ENCODE measurements at places on chromosomes 13 and 19.

DNA sequence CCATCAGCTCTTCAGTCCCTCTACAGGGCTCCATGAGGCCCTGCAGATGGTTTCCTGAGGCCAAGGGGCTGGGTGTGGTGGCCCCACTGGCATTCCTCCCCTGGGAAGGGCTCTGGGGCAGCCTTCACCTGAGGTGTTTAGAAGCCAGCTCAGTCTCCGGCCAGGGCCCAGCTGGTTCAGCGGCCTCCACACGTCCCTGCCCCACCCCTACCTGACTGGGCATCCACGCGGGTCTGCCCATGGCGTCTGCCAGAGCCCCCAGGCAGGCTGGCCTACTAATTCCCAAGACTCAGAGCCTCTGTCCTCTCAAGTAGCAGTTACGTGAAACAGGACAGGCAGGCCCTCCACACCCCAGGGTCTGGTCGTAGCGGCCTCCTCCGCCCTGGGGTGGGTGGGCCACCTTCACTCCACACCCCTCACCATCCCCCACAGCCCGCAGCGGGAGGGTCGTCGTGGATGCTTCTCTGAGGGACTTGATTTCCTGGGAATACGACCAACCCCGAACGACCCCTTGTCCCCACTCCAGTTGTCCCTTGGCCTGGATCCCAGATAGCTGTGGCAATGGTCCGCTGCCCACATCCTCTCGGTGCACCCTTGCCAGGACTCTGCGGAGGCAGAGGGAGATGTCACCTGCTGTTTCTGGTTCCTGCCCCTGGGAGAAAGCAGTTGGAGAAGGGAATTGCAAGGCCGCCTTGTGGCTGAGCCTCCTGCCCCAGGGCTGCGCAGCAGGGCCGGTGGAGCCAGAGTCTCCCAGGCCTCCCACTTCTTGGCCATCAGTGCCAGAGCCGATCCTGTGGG is 24.3 kb downstream of the CAPN12 start:
- no peak for DNase-seq

DNA sequence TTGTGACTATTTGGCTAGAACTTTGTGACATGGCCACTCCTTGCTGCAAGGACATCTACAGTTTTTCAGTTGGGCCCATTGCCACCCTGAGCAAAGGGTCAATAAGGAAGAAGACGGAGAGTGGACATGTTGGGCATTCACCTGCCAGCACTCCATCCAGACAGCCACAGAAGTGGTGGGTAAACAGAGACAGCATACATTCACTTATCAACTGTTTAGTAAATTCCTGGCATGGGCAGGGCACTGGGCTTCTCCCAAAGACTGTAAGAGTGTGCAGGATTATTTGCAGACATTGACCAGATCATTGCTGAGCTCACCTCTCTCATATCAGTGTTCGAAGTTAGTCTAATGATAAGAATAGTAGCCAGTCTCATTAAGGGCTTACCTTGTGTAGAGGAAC is 29.2 kb downstream of the SIPA1L3 start:
- DNase-seq = no peak

DNA sequence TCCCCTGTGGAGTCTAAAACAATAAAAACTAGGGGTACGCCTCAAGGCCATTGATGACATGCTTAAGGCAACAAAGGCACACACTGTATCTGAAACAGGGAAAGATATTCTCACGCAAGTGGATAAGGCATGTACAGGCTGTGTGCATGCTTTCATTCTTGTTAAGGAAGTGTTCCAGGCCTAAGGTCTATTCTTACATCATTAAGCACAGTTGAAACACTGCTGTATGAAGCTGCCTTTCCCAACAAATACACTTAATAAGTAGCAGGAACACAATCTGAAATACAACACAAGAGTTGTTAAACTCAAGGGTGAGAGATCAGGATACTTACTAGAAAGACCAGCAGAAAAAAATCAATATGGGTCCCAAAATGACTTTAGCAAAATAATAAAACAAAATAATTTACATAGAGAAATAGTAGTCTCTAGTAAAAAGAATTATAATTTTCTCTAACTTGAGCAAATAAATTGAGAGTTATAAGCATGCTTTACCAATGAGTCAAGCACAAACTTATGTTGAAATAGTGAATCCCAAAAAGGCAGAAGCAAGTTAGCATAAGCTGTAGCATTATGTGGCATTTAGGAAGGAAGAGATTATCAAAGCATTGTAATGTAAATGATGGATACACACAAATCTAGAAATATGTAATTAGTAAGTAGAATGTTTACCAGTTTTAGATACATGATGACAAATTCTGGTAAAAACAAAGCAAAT is 796.9 kb downstream of the SLITRK1 start:
- DNase-seq = no peak

DNA sequence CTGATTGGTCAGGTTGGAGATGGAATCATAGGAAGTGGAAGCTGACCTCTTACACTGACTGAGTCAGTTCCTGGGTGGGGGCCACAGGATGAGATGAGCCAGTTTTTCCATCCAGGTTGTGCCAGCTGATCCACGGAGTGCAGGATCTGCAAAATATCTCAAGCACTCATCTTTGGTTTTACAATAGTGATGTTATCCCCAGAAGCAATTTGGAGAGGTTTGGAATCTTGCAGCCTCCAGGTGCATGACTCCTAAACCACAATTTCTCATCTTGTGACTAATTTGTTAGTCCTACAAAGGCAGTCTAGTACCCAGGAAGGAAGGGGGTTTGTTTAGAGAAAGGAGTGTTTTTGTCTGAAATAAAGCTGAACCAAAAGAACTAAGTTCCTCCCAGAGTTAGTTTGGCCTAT is 212.8 kb downstream of the SLITRK6 start:
- DNase-seq = no peak

- DNase-seq = no peak
These were observed 385.5 kb downstream of the NDFIP2 start for GRCh38 chr13:79866436-79866835.

DNA sequence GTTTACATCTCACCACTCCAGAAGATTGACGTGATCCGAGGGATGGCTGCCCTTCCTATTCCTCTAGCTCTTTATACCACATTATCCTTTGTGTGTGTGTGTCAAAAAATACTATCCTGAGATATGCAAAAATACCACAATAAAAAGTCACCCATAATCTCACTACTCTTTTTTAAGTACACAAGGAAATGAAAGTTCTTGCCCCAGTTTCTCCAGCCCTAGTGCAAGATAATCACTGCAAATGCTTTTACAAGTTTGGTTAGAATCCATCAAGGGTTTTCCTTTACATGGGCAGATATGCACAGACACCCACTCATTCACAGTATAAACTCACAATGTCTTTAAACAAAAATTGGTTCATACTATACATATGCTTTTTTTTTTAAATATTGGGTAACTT is 89.3 kb downstream of the DIAPH3 start:
- no peak for DNase-seq

- no peak for DNase-seq
These were observed 55.6 kb downstream of the RCBTB2 start for GRCh38 chr13:48477191-48477855.

GRCh38 chr19:2127758-2128157 is 23.6 kb downstream of the AP3D1 start:
- DNase-seq = no peak

DNA sequence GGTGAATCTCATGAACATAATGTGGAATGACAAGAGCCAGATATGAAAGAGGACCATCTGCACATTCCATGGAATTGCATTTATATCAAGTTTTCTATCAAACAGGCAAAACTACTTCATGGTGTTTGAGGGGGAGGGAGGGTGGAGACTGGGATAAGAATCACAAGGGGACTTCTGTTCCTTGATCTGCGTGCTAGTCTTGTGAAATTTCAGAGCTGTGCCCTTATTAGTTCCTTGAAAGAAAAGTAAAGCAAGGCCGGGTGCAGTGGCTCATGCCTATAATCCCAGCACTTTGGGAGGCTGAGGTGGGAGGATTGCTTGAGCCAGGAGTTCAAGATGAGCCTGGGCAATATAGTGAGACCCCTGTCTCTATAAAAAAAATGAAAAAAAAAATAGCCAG is 30.2 kb upstream of the CEBPG start:
- no peak for DNase-seq

- no peak for DNase-seq
These were observed 40.8 kb downstream of the KLF2 start for GRCh38 chr19:16365300-16365996.

GRCh38 chr13:60075850-60076249 is 87.9 kb downstream of the DIAPH3 start:
- no peak for DNase-seq

DNA sequence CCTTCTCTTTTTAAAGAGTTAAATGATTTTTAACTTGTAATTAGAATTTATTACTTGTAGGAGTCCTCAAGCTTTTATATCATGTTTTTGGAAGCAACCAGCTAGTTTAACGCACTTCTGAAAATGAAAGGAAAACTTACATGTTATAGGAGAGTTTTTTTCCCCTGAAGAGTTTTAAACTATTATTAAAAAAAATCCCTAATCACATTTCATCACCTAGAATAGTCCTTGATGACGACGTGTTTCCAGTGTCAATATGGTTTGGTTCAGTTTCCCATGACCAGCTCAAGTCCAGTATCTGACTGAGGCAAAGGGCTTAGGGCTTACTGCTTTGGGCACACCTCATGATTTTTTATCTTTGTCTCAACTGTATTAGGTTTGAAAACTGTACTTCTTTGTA is 36.0 kb downstream of the URI1 start:
- no peak for DNase-seq

GRCh38 chr19:2271234-2272103 is 10.5 kb downstream of the PEAK3 start:
- no peak for DNase-seq

DNA sequence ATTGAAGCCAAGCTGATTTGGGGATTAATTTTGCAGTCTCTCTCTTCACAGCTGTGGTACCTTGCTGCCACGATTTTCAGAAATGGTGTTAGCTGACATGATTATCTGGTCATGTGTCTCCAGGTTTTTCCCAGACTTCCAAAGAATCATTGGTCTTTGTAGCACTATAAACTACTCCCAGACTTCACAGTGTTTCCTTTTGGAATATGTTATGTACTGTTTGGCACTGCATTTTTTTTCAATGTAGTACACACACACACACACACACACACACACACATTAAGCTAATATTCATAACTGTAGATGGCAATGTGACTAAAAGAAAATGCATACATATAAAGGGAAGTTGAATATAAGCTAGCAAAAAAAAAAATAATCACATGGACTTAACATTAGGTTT is 856.6 kb upstream of the SPRY2 start:
- no peak for DNase-seq

DNA sequence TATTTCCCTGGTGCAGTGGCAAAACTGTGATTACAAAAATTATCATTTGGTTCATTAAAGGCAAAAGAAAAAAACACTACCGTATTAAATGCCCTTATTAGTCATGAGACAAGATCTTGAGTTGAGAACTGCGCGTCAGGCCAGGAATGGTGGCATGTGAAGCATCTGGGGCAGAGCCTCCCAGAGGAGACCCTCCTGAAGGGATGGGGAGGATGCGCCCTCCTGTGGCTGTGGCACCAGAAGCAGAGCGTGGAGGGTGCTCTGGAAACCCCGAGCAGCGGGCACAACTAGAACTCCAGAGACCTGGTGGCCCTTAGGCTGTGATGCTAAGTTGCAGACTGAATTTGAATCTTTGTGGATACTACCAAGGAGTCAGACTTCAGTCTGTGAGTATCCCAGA is 11.5 kb downstream of the CUL4A start:
- DNase-seq = no peak

- DNase-seq = no peak
These were observed 358 bp downstream of the C19orf33 start for GRCh38 chr19:38304352-38304865.

DNA sequence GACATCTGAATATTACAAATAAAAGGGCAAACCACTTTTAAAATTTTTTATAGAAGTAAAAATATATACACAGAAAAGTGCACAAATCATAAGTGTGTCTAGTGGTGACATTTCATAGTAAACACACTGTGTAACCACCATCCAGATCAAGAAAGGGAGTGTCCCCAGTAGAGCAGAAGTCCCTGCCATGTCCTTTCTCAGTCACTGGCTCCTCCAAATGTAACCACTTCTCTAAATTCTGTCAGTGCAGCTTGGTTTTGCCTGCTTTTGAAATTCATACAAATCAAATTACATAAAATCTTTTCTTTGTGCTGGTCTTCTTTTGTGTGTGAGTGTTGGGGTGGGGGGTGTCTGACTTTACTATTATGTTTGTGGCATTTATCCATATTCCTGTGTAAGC is 116.5 kb downstream of the RBM26 start:
- no peak for DNase-seq

DNA sequence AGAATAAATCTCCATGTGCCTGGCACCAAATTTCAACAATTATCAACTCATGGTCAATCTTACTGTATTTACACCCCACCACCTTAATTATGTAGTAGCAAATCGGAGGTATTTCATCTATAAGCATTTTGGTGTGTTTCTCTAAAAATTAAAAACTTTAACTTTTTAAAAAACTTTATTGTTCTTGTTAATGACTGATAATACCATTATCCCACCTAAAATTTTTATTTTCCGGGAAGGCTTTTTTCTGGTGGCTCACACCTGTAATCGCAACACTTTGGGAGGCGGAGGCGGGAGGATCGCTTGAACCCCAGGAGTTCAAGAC is 453 bp upstream of the PDCD2L start:
- DNase-seq = no peak

DNA sequence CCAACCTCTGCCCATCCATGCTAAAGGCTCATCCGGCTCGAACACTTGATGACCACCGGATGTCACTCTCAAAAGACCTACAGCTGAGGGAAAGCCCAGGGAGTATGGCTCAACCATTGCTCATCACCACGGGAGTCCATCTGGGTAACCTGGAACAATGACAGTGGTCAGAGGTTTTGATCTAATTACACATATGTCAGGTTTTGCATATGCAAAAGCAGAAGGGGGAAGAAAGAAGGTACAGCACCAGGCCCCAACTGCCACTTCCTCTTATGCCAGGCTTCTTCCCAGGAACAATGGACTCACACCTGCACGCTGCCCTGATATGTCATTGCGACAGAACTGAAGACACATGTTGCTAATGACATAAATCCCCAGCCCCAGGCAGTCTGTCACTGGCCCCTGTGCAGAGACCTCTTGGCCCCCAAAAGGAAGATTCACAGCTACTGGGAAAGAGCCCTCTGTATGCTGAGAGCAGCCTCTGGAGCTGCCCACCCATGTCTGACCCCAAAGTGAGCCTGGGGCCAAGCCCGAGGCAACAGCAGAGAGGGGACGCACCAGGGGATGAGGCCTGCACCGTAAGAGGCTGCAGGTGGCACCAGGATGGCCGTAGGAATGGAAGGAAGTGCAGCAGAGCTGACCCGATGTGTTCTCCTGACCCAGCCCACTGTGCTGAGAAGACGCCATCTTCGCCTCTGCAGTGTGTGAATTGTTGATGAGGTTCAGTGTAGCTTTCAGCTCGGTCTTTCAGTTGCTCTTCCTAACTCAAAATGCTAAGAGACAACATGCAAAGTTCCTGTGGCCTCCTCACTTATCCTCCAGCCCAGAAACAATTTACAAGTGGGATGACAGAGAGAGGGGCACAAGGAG is 26.3 kb downstream of the EPS15L1 start:
- no peak for DNase-seq

- no peak for DNase-seq
These were observed 83.4 kb downstream of the ATP8A2 start for GRCh38 chr13:25455146-25455545.

- DNase-seq = no peak
These were observed 24.2 kb downstream of the UHRF1 start for GRCh38 chr19:4933528-4933927.

- no peak for DNase-seq
These were observed 167.8 kb upstream of the SOX1 start for GRCh38 chr13:111898956-111899713.

Measured in stimulated activated CD8-positive, alpha-beta memory T cell treated with anti-CD3 and anti-CD28 coated beads, Interleukin-7, amount 100 ng/mL, for 24 hours (primary cell).